GM12864 (cell line): ENCODE measurements at places on chromosomes 12 and 14.

GRCh38 chr12:130041983-130042812 lies 120.1 kb upstream of the FZD10 start:
- no peak for DNase-seq

- DNase-seq, result no peak
Observed at GRCh38 chr12:2355198-2355597, 302.4 kb downstream of the CACNA1C start.

DNA sequence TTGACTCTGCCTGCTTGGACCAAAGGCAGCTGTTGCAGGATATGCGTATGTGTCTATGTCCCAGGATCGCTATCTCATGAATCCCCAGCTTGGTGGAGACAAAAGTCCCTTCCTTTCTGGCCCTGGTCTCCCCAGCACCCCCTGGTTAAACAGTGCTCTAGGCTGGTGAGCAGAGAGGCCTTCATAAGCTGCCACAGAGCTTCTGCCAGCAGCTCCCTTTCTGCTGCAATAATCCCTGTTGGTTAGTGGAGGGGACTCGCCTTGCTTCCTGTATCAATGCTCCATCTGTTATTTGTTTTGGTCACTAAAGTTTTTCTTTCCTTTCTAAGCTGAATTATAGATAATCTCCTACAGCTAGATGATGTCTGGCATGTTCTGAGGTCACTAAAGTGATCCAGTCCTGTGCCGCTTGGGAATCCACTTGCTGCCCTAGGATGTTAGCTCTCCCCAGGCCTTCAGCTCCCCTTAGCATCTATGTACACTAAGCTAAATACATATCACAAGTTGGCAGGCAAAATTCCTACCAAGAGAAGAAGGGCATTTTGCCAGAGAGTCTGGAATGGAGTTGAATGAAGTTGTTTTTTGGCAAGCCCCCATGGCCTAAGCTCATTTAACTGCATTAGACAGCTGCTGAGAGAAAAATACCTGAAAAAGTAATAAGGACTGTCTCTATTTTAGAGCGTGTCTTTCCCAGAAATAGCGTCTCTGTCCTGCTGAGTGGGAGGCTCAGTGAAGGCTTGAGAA lies 47.8 kb downstream of the RDH12 start:
- DNase-seq, result no peak

- peak; percentile 62 for DNase-seq
Observed at GRCh38 chr12:92784797-92785562, 82.2 kb downstream of the PLEKHG7 start.

- peak; percentile 7 for DNase-seq
Observed at GRCh38 chr14:93619176-93619793, 169.0 kb downstream of the PRIMA1 start.
